ENCODE measurements at places on chromosomes 1 and 21. TPM values are rescaled to one million over a fixed set of nuclear protein-coding genes. Genes with fewer than 3 reads are reported as not detected.

TFF3 gene
- 0.22 TPM for total RNA-seq

GRCh38 chr1:42681741-42682483 is at the start of gene YBX1:
YBX1 (plus strand) TSS chr1:42682418; CDS start chr1:42682566, 148 bp downstream.
- peak; percentile 99 for DNase-seq

DNA sequence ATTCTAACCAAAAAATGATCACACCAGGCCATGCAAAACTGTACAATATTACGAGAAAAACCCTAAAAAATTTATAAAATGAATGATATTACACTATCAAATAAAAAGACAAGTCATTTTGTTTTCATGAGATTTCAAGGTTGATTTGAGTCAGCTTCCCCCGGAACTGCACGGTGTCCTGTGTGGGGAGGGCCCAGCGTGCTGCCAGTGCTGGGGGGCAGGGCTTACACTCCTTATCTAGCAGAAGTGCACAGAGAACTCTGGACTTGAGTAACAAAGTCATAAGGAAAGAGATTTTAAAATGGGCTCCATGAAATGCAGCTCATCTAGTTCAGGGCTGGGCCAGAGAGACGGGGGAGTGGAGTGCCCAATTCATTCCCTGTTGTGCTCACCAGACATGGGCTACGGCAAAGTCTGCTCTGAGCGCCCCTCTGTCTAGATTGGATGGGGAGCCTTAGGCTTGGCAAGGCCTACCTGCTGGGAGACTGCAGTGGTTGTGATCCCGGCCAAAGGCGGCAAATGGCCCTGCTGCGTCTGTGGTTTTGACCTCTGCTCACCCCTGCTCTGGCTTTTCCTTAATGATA is 50.1 kb downstream of the COQ8A start:
- no peak for DNase-seq

ARHGEF16 gene
- total RNA-seq = 37.4 TPM

DNA sequence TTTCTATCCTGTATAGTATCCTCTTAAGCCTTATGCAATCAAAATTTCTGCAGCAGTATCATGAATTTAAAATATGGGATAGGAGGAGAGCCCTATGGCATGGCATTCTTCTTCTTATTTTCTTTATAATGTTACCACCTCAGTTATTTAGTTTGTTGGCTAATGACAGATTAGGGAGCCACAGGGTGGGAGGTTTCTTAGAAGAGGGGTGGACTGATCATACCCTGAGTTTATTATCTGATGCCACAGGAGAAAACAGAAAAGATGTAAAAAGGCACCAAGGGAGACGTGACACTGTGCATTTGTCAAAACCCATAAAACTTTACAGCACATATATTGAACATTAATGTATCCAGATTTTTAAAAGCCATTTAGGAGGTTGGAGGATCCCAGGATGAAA is 66.9 kb downstream of the LRRC8D start:
- DNase-seq = no peak

PIK3R3 gene
- 1.6 TPM for total RNA-seq

DNA sequence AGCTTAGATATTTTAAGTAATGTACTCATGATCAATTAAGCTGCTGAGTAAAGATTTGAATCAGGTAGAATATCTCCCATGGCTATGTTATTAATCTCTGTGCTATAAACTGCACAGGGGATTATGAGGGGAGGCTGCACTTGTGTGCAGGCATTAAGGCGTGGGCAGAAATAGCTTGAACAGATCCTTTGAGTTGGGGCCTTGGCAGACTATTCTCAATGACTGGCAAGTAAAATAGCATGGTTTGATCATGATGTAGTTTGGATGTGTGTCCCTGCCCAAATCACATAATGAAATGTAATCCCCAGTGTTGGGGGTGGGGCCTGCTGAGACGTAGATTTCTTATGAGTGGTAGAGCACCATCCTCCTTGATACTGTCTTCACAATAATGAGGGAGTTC is 220.3 kb downstream of the PLPP3 start:
- no peak for DNase-seq

GRCh38 chr1:235270625-235271024 is 57.4 kb downstream of the ARID4B start:
- DNase-seq = no peak

SLC2A5 gene
- total RNA-seq = not detected

GRCh38 chr1:244080343-244080929 is 29.4 kb downstream of the ZBTB18 start:
- no peak for DNase-seq

SYCP1 gene
- not detected for total RNA-seq

FAM229A gene
- 16.1 TPM for total RNA-seq

STIL gene
- 34.4 TPM for total RNA-seq

SPRR1A gene
- total RNA-seq = not detected

GRCh38 chr1:82517586-82517985 is 716.9 kb downstream of the ADGRL2 start:
- DNase-seq = no peak

- no peak for DNase-seq
These were observed 15.3 kb downstream of the ADORA1 start for GRCh38 chr1:203142684-203143408.

DNA sequence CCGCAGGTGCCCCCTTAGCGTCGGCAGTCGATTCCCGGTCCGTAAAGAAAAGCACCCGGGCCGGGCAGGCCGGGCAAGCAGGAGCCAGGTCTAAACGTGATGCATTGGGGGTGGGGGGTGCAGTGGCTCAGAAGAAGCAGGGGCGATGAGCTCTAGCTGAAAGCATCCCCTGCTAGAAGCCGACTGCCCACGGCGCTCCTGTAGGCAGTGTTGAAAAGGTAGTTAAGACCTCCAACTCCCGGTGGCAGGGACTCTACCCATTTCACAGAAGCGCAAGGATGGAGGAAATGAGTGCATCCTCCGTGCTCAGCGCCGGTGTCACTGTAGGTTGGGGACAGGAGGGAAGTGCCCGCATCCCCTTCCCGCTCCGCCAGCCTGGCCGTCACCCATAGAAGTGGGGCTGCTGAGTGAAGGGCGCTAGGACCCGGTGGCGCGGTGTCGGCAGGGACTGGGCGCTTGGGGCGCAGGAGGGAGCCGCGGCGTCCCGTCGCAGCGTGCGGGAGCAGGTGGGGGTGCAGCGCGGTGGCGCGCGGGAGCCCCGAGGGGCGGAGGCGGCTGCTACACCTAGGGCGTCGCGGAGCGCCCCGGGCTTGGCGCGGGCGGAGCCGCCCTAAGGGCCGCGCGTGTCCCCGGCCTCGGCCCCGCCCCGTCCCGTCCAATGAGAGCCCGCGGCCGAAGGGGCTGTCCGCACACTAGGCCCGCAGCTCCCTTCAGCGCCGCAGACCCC is at the start of gene WNT2B:
Gene WNT2B, plus strand, starts transcription at position 688 of the 727 bp plus-strand sequence. CDS start 298 bp downstream, outside the sequence.
- no peak for DNase-seq

DNA sequence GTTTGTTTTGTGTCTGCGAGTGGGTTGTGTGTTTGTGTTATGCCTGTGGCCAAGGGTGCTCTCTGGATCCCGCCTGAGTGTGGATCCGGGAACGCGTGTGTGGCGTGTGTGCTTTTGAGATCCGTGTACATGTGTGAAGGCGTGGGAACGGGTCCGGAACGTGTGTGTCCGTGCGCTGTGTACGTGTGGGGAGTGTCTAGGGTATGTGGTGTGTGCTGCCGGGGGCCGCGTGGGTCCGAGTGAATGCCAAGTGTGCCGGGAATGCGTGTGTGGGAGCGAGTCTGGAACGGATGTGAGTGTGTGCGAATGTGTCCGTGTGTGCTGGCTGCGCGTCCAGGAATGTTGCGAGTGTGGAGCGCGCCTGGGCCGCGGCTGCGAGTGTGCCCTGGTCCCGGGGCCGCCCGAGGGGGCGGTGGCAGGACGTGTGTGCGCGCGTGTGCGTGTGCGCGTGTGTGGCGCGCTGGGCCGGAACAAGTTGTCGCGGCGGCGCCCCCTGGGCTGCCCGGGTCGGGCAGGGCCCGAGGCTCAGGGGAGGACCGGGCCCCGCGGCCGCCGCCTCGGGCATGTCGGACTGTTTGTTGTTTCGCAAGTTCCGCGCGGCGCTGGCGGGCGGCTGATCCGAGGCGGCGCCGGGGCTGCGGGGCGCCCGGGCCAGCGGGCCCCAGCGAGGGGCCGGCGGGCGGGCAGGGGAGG is 953 bp downstream of the PTPRU start:
- no peak for DNase-seq

LEPR gene
- total RNA-seq = 6.0 TPM

PFKL gene
- 150 TPM for total RNA-seq

RNF186 gene
- not detected for total RNA-seq

DNA sequence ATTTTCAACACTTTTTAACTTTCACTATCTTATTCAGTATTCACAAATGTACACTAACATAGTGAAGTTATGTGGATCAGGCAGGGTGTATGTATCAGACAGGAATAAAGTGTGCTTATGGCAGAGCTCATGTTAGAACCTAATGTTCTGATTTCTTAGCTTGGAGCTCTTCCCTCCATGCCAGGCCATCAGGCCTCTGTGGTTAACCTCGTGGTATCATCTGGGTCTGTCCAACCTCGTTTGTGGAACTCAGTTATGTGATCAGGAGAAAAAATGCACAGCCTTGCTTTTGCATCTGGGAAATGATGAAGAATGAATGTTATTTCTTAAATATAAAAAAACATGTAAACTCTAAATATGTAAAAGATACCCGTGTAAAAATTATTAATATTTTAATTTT is 86.9 kb downstream of the MPZL1 start:
- no peak for DNase-seq

CD58 gene
- total RNA-seq = 18.0 TPM

- DNase-seq = no peak
These were observed 10.3 kb upstream of the LEFTY1 start for GRCh38 chr1:225899044-225899925.

- DNase-seq = no peak
These were observed 46.3 kb downstream of the COL18A1 start for GRCh38 chr21:45451091-45451740.
